ENCODE measurements at places on chromosomes 12 and 14.

GRCh38 chr14:74917646-74918081 lies 5.4 kb downstream of the RPS6KL1 start:
- no peak for DNase-seq

- DNase-seq, result no peak
Measured at GRCh38 chr12:122489038-122489437, 11.7 kb downstream of the ZCCHC8 start.

GRCh38 chr12:38384816-38385378 lies 68.3 kb downstream of the ALG10B start:
- DNase-seq, result no peak

DNA sequence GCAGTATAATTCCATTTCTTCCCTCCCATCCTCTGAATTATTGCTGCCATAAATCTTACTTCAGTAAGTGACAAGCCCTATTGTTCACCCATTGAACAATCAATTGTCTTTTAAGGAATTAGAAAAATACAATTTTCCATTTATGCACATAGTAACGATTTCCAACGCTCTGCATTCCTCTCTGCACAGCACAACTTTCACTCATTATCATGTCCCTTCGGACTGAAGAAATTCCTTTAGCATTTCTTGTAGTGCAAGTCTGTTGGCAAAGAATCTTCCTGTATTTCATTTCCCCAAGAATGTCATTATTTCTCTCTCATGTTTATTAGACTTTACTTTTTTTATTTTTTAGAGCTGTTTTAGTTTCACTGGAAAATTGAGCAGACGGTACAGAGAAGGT lies 252.1 kb upstream of the RTL1 start:
- no peak for DNase-seq

- no peak for DNase-seq
Measured at GRCh38 chr12:117384735-117385134, 23.3 kb upstream of the NOS1 start.

- no peak for DNase-seq
Measured at GRCh38 chr14:55628426-55628825, 48.4 kb downstream of the KTN1 start.

DNA sequence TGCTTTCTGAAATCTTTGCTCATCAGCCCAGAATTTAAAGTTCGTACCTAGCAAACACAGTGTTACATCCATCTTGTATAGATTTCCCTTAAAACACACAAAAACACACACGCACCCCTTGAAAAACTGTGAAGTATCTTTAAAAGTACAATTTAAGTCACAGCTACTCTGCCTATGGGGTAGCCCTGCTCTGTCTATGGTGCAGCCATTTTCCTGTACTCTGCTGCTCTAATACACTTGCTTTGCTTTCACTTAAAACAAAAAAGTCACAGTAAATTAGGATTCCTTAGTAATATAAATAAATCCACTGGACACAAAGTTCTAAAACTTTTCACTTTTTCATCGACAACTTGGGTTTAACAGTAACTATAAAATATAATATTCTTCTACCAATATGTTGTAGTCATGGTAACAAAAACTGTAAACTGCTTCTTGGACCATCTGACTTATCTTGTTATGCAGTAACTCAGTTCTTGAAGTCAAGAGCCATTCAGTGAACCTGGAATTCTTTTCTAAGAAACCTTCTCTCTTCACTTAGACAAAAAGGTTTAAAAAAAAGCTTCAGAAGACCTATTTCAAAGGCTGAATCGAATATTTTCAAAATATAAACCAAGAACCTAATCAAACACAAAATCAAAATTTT lies 63.5 kb downstream of the MED13L start:
- no peak for DNase-seq

- DNase-seq, result no peak
Measured at GRCh38 chr14:53011053-53011462, 60.2 kb upstream of the FERMT2 start.

DNA sequence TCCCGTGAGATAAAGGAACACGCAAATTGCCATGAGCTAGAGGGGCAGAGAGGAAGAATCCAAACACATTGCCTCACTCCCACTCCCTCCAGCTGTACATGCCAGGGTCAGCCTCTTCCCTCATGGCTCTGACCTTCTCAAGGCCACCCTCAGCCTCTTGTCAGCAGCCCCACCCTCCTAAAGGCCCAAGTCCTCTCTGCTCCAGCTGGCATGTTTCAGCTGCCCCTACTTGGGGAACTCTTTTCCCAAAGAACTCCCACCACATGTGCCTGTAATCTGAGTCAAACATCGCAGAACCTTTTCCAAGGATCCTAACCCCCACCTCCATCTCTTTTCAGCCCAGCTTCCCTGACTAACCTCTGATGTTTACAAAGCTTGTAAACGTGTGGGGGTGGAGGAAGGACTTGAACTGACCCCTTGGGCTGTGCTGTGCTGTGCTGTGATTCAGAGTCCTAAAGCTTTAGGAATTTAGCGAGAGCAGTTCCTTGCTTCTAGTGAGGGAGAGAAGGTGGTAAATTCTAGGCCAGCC lies 7.3 kb upstream of the CACNB3 start:
- DNase-seq, result no peak

DNA sequence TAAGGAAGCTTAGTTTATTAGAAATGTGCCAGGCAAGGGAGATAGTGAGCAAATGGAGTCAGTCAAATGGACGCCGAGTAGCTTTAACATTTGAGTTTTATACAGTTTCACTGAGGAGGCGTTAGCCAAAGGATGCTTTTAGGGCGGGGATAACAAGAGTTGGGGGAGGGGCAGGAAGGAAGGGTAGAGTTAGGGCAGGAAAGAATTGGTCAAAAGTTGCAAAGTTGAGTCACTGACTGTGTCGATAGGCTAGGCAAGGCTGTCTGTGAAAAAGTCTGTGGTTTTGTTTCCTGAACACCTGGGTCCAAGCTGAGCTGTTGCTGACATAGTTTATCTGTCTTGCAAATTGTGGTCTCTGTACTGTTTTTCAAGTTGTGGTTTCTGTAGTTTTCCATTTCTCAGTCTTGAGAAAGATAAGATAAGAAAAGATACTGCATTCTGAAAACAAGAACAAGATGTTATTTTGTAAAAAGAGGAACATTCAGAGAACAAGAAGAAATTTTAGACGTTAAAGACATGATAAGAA lies 62.6 kb upstream of the RESF1 start:
- DNase-seq, result peak; percentile 65

DNA sequence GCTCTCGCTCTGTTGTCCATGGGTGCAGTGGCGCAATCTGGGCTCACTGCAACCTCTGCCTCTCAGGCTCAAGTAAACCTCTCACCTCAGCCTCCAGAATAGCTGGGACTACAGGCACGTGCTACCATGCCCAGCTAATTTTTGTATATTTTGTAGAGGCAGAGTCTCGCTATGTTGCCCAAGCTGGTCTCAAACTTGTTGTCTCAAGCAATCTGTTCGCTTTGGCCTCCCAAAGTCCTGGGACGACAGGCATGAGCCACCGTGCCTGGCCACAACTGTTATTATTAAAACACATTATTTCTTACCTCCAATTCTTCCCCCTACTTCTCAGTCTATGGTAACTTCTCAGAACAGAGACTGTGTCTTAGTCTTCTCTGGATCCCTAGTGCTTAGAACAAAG lies 143.3 kb downstream of the DICER1 start:
- DNase-seq, result no peak

GRCh38 chr12:22640851-22641250 lies 15.9 kb downstream of the ETNK1 start:
- no peak for DNase-seq

- DNase-seq, result no peak
Measured at GRCh38 chr12:68630598-68630997, 19.9 kb downstream of the RAP1B start.

DNA sequence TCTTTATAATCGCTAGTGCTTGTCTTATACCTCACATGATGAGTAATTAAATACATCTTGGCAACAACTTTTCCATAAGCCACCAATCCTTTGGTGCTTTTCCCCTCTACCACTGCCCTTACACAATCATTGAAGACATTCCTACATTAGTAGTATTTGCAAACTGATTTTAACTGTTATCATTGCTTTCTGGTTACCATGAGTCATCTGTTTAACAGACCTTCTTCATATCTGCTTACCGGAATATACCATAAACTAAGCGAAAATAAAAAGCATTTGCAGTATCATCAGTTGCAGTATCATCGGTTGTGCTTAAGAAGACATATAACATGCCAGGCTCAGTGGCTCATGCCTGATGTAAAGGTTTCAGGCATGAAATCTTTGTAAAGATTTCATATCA lies 54.8 kb upstream of the PLEKHA5 start:
- DNase-seq, result no peak

DNA sequence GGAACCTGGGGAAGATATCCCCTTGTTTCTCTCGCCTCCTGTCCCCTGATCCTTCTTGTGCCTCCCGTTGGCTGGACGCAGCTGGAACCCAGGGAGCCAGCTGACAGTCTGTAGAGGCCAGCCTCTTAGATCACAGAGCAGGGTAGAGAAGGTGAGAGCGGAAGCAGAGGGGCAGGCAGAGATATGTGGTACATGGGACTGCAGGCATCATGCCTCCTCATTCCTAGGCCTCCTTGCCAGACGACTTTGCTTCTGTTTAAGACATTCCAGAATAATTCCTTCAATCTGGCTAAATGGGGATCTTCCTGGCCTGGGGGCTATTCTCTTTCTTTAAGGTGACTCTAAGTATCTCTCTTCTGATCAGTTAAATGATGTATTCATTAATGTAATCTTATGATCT lies 89.4 kb upstream of the MAX start:
- no peak for DNase-seq

DNA sequence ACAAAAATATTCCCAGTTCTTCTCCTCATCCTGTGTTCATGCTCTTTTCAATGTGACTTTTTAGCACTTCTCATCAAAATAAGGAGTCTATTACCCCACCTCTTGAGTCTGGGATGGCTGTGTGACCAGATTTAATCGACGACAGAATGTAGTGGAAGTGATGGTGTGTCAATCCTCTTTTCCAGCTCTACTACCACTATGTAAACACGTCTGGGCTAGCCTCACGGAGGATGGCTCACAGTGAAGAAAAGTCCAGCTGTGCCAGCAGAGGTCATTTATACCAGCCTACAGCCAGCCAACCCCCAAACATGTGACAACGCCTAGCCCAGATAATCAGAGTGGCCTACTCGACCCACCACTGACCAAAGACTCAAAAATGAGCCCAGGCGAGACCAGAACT lies 37.3 kb upstream of the FGF6 start:
- DNase-seq, result no peak

DNA sequence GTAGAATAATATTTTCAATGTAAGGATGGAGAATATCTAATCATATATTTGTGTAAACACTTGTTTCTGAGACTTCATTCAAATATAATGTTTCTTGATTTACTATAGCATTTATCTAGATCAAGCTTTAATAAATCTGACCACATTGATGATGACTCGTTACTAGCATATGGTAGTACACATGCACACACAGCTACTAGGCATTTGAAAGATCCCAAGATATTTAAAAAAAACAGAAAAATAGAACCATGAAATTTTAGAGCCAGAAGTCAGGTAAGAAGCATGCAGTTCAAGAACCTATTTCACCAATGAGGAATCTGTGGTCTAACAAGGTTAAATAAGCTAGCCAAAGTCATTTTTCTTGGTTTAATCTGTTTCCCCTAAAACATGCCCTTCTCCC lies 32.0 kb downstream of the DCP1B start:
- DNase-seq, result no peak

DNA sequence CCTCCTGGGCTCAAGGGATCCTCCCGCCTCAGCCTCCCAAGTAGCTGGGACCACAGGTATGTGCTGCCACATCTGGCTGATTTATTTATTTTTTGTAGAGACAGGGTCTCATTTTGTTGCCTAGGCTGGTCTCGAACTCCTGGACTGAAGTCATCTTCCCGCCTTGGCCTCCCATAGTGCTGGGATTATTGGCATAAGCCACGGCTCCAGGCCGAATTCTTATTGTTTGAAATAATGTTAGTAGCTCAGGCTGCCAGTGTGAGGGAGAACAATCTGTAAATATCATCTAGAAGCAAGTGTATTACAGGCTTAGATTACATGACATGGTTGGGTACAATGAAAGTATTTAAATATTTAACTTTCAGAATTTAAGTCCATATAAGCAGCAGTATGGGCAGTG lies 8.2 kb downstream of the ACTR6 start:
- no peak for DNase-seq

DNA sequence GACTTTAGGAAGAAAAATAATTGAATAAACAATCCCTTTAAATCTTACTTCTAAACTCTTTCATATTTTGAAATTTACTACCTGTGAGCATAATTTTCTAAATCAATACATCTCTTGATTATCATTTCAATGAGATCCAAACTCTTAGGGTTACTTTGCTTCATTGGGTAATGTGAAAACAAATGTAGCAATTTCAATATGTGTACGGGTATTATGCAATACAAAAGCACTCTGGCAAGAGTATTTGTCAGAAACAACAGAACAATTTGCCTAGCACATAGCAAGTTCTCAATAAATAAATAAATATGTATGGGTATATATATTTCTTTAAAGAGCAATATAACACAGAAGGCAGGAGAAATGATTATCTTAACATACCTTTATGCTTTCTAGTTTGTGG lies 77.1 kb downstream of the PLEKHG7 start:
- DNase-seq, result no peak

GRCh38 chr12:122182887-122183587 lies at the start of gene LRRC43:
TSS of gene LRRC43 (plus strand) at chr12:122183123. CDS start at chr12:122183145, 22 bp downstream.
- DNase-seq, result no peak

DNA sequence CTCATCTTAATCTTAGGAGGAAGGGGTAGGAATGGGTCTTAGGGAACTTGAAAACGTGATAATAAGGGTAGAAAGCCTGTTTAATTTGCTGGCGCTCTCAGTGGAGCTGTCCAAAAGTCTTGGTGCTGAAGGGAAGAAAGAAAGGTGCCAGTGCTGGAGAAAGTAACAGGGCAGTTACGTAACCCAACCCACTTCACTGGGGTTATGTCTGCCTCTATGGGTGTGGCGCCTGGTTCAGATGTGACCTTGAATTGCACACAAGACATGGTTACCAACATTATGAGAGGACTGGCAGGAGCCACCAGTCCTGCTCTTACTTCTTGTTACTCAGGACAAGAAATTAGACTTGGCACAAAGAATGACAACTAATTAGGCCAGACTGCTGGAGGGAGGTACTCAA lies 18.6 kb upstream of the GPATCH2L start:
- no peak for DNase-seq

GRCh38 chr14:32594766-32595165 lies 265.7 kb downstream of the AKAP6 start:
- no peak for DNase-seq

DNA sequence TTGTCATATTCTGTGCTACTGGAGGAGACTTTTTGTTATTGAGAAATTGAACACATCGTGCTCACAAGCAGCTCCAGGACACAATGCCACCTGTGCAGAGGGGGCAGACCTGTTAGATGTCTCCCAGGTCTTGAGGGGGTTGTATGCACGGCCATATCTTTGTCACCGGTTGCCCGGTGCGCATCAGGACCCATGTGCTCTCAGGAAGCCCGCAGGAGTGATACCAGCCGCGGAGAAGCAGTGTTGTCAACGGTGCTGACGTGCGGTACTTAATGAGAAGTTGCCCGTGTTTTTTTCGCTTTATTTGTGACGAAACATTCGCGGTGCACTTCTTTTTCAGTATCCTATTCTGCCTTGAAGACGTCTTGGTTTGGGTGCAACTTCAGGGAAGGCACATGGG lies 128.2 kb upstream of the RTL1 start:
- DNase-seq, result no peak

- DNase-seq, result no peak
Measured at GRCh38 chr12:111780166-111780565, 13.4 kb downstream of the ALDH2 start.

GRCh38 chr12:91133871-91134270 lies 22.6 kb upstream of the LUM start:
- no peak for DNase-seq
